Stimulated activated CD8-positive, alpha-beta memory T cell treated with anti-CD3 and anti-CD28 coated beads, Interleukin-7, amount 100 ng/mL, for 48 hours (primary cell): ENCODE measurements at places on chromosomes 1 and 21.

- no peak for DNase-seq
These were observed 18.6 kb upstream of the CHIA start for GRCh38 chr1:111272081-111272480.

- no peak for DNase-seq
These were observed 126.9 kb downstream of the RNF220 start for GRCh38 chr1:44531785-44532566.

DNA sequence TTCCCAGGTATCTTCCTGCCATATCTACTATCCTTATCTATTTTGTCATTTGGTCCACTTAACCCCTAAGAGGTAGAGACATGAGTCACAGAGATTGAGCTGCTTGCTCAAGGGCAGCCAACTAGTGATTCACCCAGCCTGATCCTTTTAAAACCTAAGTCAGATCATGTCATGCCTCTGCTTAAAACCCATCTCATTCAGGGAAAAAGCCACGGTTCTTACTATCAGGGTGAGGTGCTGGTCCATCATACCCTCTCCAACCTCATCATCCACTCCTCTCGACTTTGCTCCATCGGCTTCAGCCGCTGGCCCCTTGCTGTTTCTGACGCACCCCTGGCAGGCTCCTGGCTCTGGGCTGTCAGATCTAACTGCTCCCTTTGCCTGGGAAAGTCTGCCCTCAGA is 14.4 kb upstream of the PPP1R15B start:
- DNase-seq, result no peak

- DNase-seq, result no peak
These were observed 505.4 kb upstream of the ZP4 start for GRCh38 chr1:238396140-238396539.

- no peak for DNase-seq
These were observed 16.4 kb downstream of the SLC66A1 start for GRCh38 chr1:19328486-19328885.

DNA sequence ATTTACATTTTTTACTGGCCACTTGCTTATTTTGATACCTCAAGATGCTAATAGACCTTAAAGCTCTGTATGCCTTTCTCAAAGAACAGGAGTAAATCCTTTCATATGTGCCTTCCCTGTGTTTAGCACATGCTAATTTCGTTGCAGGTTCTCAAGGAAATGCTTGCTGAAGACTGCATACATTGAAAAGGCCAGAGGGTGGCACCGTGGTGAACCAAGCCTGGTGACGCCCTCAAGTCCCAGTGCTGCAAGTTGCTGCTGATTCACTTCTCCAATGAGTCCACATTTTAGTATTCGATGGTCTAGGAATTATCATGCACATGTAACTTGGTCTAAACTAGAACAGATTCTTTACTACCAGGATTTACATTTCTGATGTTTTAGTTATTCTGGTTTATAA is 94.1 kb downstream of the CLDN17 start:
- no peak for DNase-seq

DNA sequence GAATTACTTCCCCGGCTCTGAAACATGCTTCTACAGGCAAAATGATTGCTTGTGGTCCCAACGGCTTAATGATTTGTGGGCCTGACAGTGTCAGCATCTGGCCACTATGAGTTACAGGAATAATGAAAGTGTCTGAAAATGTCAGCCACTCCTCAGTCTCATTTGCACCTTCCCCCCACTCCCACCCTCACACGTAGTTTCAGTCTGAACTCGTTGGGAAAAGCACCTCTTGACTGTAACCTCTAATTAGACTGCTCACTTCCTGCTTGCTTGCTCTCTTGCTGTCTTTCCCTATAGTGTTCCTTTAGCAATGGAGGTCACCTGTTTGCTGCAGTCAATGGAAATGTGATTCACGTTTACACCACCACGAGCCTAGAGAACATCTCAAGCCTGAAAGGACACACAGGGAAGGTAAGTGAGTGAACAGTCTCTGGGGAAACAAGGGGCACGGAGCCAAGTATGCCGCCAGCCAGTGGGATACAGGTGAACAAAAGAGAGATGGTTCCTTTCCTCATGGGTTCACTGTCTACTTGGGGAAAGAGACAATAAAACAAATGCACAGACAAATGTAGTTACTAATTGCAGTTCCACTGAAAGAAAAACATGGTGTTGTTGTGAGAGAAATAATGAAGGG is 27.1 kb downstream of the CFAP57 start:
- DNase-seq, result no peak

GRCh38 chr1:44170281-44170823 is 28.9 kb upstream of the KLF18 start:
- DNase-seq, result no peak

DNA sequence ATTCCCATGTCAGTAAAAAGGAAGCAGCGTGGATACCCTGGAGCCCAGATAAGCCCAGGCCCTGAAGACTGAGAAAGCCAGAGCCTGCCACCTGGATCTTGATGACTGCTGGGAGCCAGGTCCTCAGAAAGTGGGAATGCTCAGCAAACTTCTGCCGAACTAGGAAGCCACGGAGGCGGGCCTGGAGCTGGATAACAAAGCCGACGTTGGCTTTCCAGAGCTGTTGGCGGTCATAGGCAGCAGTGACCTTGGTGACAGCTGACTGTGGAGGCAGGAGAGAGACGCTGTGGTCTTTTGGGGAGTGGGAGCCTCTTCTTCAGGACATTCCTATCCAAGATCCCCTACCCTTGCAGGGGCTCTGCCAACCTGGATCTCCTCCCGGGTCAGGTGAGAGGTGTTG is 24.4 kb downstream of the IQGAP3 start:
- no peak for DNase-seq

DNA sequence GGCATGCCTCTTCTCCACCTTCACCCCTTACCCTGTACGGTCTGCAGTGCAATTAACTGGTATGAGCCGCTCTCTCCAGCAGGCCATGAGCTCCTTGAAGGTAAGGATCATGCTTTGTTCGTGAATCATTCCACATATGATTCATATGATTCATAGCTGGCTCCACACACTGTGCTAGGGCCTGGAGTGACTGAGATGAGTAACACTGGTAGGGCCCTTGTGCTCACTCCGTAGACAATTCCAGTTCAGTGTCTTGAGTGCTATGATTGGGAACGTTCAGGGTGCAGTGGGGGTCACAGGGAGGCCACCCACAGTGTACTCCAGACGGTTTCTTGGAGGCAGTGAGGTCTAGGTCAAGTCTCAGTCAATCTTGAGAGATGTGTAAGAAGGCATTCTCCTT is 239.8 kb downstream of the LMX1A start:
- DNase-seq, result no peak

GRCh38 chr1:11523261-11523660 is 44.3 kb downstream of the DISP3 start:
- DNase-seq, result no peak

- no peak for DNase-seq
These were observed 5.4 kb upstream of the SLC35D1 start for GRCh38 chr1:67059346-67059745.

- no peak for DNase-seq
These were observed 102.0 kb downstream of the KIF14 start for GRCh38 chr1:200518524-200518923.

- DNase-seq, result no peak
These were observed 115.8 kb downstream of the RPS6KC1 start for GRCh38 chr1:213166852-213167251.

GRCh38 chr1:246157516-246157915 is 349.6 kb downstream of the SMYD3 start:
- DNase-seq, result no peak

- no peak for DNase-seq
These were observed 102.6 kb downstream of the ZNF644 start for GRCh38 chr1:90919190-90919719.

GRCh38 chr1:11780380-11781147 is 18.6 kb downstream of the C1orf167 start:
- DNase-seq, result no peak

DNA sequence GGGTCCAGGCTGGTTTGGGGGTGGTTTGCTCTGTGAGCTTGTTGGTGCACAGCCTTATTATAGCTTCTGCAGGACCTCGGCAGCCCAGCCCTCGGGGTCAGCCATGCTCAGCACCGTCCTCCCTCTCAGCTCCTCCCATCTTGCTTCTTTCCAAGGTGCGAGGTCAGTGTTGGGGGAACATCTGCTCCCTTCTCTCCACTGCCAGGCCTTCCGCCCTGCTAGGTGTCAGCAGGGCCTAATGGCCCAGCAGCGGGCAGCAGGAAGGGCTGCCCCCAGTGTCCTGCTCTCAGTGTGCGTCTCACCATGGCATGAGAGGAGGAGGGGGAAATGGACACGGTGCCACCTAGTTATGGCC is 36.5 kb upstream of the LRRC3 start:
- DNase-seq, result no peak

DNA sequence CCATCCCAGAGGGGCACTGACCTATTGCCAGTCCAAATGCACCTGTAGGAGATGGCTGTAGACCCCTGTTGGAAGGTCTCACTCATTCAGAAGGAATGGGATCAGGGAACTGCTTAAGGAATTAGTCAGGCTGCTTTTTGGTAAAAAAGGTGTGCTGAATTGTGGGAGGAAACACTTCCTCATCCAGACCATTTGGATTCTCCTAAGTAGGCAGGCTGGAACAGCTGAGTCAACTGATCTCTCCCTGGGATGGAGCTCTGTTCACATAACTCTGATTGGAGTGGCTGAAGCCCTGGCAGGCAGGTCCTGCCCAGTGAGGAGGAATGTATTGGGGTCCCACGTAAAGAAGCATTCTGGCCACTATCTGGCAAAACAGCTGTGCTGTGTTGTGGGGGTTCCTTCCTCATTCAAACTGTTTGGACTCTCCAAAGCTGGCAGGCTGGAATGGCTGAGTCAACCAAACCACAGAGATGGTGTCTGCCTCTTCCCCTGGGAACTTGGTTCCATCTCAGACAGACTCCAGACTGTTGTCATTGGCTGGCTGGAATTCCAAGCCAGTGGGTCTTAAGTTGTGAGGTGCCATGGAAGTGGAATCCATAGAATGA is 70.7 kb upstream of the PDC start:
- DNase-seq, result no peak

- no peak for DNase-seq
These were observed 9.6 kb downstream of the SMAP2 start for GRCh38 chr1:40383095-40383487.

GRCh38 chr1:151720125-151720524 is 1.2 kb upstream of the RIIAD1 start:
- no peak for DNase-seq

DNA sequence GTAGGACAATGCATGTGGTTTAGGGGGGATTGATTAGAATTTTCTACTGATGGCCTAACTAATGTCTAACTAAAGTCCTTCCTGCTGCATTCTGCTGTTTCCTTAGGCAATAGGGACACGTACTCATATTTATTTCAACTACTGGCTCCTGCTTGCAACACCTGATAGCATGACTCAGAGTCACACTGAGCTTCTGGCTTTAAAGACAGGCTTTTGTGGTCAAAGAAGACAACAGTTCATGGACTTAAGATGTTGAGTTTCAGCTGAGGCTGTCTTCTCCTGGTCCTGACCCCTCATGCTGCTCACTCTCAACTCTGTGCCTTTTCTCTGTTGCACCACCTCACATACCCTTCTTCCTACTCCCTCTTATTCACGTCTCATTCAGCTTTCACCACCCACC is 29.1 kb upstream of the TRABD2B start:
- DNase-seq, result no peak

DNA sequence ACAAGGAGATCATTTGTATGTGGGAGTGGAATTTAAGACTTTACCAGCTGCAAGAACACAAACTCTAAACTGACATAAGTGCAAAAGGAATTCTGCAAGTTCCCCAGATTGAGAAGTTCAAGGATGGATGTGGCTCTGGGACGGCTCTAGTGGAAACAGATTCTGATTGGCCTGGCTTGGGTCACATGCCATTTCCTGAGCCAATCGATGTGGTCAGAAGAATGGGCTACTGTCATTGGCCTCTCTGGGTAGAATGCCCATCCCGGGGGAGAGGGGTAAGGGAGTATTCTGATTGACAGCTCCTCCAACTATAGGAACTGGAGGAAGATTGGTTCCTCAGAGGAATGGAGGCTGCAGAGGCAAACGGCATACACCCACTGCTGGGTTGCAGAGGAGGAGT is 6.0 kb upstream of the IFNLR1 start:
- no peak for DNase-seq
